Epithelial cell of esophagus (primary cell): ENCODE measurements at places on chromosomes 11 and 22.

- DNase-seq: no peak
These were observed 1.4 kb upstream of the GNAZ start for GRCh38 chr22:23068832-23069385.

GRCh38 chr11:77642228-77642627 is 4.6 kb upstream of the CLNS1A start:
- peak; percentile 27 for DNase-seq

DNA sequence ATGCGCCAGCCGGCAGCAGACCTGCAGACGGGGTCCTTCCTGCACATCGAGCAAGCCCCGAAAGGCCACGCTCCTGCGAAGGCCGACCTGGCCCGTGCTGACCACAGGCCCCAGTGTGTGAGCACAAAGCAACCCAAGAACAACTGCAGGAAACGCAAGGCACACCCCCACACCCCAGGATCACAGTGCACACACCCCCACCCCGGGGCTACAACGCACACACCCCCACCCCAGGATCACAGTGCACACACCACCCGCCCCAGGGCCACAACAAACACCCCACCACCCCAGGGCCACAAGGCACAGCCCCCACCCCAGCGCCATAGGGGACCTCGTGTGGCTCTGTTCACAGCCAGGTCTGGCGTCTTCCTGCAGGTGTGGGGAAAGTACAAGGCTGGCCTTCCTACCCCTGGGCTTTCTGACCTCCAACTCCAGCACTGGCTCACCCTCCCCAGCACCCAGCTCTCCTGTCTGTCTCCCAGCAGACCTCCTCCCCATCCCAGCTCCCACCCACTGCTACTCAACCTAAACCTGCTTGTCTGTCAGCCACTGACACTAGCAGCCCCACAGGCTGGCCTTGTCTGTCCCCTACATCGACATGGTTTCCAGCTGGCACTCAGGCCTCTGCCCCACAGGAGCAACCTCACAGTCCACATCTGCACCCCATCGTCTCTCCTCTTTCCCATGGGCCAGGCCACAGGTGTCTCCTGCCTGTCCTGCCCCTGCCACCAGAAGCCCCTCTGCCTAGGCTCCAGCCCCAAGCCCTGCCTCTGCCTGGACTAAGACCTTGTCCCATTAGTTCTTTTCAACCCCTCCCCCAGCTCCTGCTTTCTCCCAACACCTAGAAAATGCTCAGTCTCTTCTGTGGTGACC is 20.5 kb upstream of the EFCAB6 start:
- DNase-seq: no peak

- peak; percentile 94 for DNase-seq
These were observed 7.0 kb downstream of the C11orf86 start for GRCh38 chr11:66981976-66982578.

- no peak for DNase-seq
These were observed 28.3 kb downstream of the ACER3 start for GRCh38 chr11:76888989-76889388.

DNA sequence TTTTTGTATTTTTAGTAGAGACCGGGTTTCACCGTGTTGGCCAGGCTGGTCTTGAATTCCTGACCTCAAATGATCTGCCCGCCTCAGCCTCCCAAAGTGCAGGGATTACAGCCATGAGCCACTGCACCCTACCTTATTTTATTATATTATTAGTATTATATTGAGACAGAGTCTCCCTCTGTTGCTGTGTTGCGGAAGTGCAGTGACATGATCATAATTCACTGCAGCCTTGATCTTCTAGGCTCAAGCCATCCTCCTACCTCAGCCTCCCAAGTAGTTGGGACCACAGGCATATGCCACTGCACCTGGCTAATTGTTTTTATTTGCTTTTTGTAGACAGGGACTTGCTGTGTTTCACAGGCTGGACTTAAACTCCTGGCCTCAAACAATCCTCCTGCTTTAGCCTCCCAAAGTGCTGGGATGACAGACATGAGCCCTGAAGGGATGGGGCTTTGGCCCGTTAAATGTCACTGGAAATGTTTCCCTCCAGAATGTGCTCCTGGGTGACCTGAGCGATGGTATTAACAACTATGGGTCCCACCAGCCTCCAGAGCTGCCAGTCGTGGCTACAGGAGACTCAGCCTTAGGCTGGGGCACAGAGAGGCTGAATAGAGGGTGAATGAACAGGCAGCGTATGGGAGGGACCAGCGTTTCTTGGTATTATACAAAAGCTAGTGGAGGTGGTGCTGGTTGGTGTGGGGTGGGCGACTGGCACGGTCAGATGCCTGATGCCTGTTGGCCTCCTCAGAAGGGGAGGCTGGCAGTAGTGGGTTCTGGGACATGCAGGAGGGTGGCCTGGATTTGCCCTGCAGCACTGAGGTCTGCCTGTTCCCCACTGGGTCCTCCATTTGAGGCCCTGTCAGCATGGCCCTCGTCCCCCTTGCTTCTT is 7.3 kb downstream of the TANGO2 start:
- peak; percentile 38 for DNase-seq

- no peak for DNase-seq
These were observed 51.7 kb downstream of the FLI1 start for GRCh38 chr11:128745311-128746136.

GRCh38 chr11:69808667-69809086 is 10.5 kb downstream of the FGF3 start:
- no peak for DNase-seq

GRCh38 chr11:44467931-44468330 is 97.5 kb upstream of the CD82 start:
- DNase-seq: no peak

DNA sequence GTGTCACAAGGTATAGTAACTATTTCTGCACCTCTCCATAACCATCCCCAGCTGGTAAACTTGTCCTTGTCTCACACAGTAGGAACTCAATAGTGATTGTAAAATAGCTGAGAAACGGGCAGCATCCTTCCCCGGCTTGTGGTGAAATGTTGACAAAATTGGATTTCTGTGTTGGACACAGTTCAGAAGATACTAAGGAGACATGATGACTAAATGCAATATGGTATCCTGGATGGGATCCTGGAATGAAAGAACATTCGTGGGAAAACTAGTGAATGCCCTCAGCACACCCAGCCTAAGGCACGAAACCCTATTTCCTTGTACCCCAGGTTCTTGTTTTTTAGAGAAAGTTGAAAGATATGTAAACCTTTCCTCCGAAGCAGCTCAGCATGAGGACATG is 18.8 kb upstream of the OPCML start:
- no peak for DNase-seq
